NCI-H1105 treated with DMSO at 0.1 percent for 48 hours (cell line): ENCODE measurements at places on chromosomes 1 and 21.
A peak's percentile ranks its signal among the peaks of the same experiment; 100 is the strongest.

- no peak for DNase-seq
Measured at GRCh38 chr1:183363972-183364371, 54.2 kb downstream of the NMNAT2 start.

GRCh38 chr1:3237994-3238702 lies 169.1 kb downstream of the PRDM16 start:
- DNase-seq = no peak

DNA sequence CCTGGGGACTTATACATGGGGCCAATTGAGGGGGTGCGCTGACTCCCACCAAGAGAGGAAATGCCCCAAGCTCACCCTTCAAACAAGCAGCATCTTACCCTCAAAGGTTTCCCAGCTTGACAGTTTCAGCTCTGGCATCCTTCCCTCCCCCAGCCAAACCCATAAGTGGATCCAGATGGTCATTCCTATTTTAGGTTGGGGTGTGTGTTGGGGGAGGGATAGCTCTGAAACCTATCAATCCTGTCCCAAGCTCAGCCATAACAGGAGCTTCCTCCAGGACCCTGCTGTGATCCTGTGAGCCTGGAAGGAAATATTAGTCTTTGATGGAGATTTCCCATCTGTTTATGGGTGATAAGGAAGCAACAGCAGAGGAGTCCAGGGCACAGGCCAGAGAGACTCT lies 3.4 kb upstream of the TMEM222 start:
- DNase-seq = no peak

DNA sequence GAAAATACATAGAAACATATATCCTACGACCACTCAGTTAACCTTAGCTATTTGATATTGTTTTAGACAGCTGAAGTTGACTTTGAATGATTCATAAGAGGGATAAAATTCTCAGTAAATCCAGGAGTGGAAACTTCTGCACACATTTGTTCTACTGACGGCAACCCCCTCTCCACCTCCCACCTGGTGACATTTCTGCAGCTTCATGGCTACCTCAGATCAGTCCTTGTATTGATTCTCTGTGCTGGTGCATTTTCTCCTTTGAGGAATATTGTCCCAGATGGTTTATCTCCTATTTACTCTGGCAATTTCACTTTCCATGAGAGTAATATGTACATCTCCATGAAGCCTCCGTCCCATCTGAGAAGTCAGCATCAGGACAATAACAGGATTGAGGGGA lies 57.7 kb upstream of the COA6 start:
- DNase-seq = no peak

DNA sequence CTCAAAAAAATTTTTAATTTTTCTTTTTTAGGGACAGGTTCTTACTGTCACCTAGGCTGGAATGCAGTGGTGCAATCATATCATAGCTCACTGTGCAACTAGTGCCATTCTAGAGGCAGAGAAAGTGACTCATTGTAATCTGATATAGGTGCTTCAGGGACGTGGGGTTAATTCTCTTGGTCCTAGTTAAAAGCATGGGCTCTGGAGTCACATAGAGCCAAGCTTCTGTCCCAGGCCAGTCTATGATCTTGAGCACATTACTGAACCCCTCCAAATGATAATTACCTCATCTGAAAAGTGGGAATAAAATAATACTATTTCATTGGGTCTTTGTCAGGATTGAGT lies 1.1 kb upstream of the ADIPOR1 start:
- no peak for DNase-seq

DNA sequence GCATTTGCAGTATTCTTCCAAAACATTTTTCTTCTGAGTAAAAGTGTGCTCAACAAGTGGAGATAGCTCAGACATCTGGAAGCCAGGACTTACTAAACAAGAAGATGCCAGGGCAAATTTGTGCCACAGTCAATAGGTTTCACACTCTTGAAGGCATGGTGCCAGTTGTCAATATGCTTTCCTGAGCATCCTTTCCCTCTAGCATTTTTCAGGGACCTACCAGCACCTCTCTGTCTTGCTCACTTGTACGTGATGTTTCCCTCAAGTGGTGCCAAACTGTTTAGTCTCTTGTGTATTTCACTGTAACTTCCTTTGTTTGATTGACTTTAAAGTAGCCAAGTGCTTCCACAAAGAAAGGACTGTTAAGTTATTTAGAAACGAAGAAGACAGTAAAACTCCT lies 194.0 kb upstream of the SGIP1 start:
- no peak for DNase-seq

DNA sequence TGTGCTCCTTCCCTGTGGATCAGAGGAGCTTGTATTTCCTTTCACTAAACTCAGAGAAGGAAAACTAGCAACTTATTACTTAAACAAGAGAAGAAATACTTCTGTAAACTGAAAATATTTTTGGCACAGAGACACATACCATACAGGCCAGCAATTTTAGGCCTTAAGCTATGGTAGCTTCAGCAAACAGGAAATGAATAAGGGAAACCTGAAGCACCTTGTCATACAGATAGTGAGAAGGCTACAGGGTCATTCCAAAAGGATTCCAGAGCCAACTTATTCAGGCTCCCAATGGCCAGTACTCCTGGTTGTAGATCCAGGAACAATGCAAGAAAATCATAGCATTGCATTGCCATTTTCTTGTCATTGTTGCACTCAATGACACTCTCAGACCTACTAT lies 9.1 kb upstream of the KYAT3 start:
- DNase-seq = no peak

DNA sequence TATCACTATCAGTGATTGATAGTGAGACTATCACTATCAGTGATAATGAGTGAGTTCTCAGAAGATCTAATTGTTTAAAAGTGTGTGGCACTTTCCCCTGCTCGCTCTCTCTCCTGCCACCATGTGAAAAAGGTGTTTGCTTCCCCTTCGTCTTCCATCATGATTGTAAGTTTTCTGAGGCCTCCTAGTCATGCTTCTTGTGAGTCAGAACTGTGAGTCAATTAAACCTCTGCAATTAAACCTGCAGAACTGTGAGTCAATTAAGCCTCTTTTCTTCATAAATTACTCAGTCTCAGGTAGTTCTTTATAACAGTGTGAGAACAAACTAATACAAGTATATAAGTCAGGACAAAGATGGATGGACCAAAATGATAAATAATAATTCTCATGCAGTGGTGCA lies 7.0 kb upstream of the IL23R start:
- DNase-seq = no peak

- no peak for DNase-seq
Measured at GRCh38 chr1:192763243-192763642, 45.6 kb upstream of the RGS2 start.

GRCh38 chr1:161907265-161907664 lies 116.4 kb downstream of the OLFML2B start:
- no peak for DNase-seq

GRCh38 chr1:12005488-12006166 lies 13.7 kb upstream of the MIIP start:
- no peak for DNase-seq

DNA sequence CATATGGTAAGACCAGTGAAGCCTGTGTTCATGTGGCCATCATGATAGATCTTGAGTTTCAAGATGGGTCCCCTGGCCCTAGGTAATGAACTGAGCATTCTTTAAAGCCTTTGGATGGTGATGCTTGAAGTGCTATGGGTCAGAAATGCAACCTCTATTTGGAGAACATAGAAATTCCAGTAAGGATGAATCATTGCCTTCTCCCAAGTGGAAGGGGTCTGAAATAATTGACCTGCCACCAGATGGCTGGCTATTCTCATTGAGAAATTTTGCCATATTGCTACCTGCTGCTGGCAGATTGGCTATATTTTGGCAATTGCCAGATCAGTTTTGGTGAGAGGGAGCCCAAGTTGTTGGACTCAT lies 739 bp upstream of the IFI6 start:
- no peak for DNase-seq

- DNase-seq = no peak
Measured at GRCh38 chr21:42543106-42543847, 29.6 kb downstream of the SLC37A1 start.

DNA sequence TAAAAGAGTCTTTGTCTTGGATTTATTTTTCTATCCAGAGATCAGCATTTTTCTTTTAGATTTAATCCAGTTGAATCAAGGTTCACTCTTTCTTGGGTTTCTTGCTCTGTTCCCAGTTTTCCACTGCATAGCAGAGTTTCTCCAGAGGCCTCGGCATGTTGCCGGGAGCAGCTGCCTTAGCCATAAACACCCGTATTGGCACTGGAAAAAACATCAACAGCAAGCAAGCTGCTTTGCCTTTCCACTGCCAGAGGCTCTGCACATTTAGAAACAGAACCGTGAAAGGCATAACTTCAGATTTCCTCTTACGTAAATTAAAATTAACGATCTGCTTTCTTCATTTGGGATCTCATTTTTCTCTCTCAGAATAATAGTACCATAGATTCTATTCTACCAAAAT lies 181.8 kb upstream of the L1TD1 start:
- DNase-seq = no peak

DNA sequence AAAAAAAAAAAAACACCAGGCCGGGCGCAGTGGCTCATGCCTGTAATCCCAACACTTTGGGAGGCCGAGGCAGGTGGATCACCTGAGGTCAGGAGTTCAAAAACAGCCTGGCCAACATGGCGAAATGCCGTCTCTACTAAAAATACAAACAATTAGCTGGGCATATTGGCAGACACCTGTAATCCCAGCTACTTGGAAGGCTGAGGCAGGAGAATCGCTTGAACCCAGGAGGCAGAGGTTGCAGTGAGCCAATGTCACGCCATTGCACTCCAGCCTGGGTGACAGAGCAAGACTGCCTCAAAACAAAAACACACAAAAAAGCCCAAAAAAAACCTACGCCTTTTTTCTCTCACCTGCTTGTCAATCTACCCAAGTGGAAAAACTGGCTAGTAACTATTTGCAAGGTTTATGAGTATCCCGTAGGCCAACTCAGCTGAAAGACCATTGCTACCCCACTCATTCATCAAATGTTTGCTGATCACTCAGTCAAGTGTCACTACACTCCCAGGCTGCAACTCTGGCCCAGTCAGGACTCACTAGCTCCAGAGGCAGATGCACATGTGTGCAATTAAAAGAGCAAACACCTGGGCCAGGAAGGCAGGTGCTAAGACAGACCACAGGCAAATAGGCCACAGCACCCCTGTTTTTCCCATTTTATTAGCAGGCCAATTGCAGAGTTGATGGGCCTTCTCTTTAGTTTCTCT lies 2.0 kb downstream of the CSRP1 start:
- peak; percentile 80 for DNase-seq

- peak; percentile 51 for DNase-seq
Measured at GRCh38 chr1:41812051-41812450, 106.7 kb downstream of the HIVEP3 start.

DNA sequence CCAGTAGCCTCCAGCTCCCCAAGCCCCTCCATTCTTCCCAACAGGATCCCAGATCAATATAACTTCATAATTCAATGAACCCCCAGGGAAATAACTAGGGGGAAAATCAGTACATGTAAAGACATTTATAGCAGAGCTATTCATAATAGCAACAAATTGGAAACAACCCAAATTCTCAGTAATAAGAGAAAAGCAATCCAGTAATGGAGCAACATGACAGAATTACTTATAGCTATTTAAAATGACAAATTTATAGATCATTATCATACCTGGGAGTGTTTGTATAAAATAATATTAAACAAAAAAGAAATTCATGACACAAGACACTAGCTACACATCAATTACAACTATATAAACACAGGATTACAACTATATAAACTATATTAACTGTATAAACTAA lies 20.2 kb downstream of the PLEKHA6 start:
- peak; percentile 20 for DNase-seq

DNA sequence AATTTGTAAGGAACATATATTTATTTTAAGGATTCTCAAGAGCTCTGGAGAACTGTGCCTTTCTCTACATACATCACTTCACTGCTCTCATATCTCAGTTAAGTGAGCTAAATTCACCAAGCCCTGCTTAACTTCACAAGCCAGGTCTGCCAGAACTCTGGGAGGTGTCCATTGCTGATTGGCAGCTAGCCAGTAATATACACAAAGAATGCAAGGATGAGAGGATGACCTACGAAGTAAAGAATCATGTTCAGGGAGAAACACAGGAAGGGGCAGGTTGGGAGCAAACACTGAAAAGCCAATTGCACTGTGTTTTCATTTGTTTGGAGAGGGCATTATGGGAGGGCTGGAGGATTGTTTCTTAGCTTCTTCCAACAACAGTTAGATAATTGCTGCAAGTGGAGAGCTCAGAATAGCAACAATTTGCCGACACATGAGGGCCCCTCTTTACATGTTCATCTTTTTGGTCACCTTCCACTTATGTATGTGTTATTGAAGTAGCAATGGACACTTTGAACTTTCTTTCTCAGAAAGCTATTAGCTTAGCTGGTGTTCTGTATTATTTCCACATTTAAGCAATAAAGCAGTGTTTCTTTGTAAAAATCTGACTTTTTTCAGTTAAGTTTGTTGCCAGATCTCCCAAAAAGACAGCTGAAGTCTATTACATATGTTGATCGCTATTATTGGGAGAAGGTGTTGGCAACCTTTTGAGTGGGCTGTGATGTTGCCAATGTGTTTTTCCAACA lies 254.8 kb downstream of the LTN1 start:
- DNase-seq = peak; percentile 11

- no peak for DNase-seq
Measured at GRCh38 chr1:109623601-109624161, 4.0 kb downstream of the AMPD2 start.

- no peak for DNase-seq
Measured at GRCh38 chr1:85128316-85128715, 72.5 kb downstream of the SYDE2 start.

- no peak for DNase-seq
Measured at GRCh38 chr1:88825721-88826120, 65.6 kb downstream of the GTF2B start.

- DNase-seq = no peak
Measured at GRCh38 chr1:154170547-154171222, 15.8 kb upstream of the NUP210L start.
